H9 (cell line): ENCODE measurements at places on chromosomes 1 and 21. TPM values are rescaled to one million over a fixed set of nuclear protein-coding genes. Genes with fewer than 3 reads are reported as not detected.

GRCh38 chr1:5494518-5494917 lies 497.7 kb downstream of the NPHP4 start:
- DNase-seq: no peak

Gene IFNLR1
- 8.9 and 9.6 TPM in 2 replicates for total RNA-seq

- DNase-seq: no peak
Observed at GRCh38 chr1:48688102-48688760, 88.5 kb downstream of the BEND5 start.

Gene GJB5
- 0.22 and 0.26 TPM in 2 replicates for total RNA-seq

DNA sequence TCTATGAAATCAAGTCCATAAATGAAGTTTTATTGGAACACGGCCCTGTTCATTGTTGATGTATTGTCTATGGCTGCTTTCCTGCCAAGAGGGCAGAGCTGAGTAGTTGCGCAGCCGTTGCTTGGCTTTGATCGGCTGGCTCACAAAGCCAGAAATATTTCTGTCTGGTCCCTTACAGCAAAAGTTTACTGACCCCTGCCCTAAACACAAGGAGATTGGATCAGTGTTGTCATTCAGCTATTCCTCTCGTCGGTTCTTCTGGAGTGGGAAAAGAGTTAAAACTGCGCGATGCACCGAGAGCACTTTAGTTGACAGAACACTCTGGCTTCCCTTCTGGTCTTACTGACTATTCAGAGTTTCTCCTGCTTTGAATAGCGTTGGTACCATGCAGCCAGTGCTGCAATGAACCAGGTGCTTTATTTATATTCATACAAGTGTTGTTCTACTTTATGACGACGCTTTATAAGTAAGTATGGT lies 868 bp downstream of the ZBTB40 start:
- no peak for DNase-seq

- peak; percentile 39 for DNase-seq
Observed at GRCh38 chr1:25430967-25431881, 527 bp downstream of the MACO1 start.

Gene SMIM34
- total RNA-seq: not detected in 2 replicates

Gene CFHR5
- total RNA-seq: not detected in 2 replicates

Gene FBXO2
- total RNA-seq: 28.9 and 30.6 TPM in 2 replicates

GRCh38 chr1:205983925-205984725 lies 19.1 kb downstream of the RAB7B start:
- peak; percentile 80 for DNase-seq

Gene GPR153
- total RNA-seq: 8.9 and 9.6 TPM in 2 replicates

- DNase-seq: peak; percentile 48
Observed at GRCh38 chr1:196034080-196034706, 574.0 kb downstream of the KCNT2 start.

GRCh38 chr1:1799716-1800115 lies 21.4 kb upstream of the NADK start:
- no peak for DNase-seq

DNA sequence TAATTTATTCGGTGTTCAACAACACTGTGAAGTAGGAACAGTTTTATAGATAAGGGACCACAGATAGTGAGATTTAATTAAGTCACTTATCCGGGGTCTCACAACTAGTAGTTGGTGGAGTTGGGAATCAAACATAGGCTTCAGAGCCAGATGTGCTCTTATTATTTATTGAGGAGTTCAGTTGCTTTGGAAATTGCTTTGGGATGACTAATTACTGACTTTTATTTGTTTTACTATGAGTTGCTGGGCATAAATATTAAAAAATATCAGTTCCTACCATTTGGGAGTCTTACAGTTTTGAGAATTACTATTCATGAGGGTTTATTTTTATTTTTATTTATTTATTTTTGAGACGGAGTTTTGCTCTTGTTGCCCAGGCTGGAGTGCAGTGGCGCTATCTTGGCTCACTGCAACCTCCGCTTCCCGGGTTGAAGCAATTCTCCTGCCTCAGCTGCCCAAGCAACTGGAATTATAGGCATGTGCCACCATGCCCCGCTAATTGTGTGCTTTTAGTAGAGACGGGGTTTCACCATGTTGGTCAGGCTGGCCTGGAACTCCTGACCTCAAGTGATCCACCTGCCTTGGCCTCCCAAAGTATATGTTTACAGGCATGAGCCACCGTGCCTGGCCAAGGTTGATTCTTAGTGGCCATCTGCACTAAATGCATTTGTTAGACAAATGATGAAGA lies 27.7 kb downstream of the THRAP3 start:
- no peak for DNase-seq

DNA sequence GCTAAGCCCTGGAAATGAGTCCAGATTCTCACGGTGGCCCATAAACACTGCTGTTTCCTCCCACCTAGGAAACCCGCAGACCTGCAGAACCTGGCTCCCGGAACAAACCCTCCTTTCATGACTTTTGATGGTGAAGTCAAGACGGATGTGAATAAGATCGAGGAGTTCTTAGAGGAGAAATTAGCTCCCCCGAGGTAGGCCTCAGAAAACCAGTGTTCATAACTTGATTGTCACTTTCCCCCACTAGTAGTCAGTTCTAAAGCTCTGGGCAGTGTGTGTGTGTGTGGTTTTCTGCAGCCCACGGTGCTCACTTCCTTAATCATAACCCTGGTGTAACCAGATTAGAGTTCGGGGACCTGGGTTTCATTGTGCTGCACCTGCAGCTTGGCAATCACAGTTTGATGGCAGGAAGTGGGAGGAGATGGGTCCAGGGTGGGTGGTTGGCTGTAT lies 39.1 kb downstream of the CLIC6 start:
- DNase-seq: no peak

Gene S100A10
- total RNA-seq: 160 and 162 TPM in 2 replicates

DNA sequence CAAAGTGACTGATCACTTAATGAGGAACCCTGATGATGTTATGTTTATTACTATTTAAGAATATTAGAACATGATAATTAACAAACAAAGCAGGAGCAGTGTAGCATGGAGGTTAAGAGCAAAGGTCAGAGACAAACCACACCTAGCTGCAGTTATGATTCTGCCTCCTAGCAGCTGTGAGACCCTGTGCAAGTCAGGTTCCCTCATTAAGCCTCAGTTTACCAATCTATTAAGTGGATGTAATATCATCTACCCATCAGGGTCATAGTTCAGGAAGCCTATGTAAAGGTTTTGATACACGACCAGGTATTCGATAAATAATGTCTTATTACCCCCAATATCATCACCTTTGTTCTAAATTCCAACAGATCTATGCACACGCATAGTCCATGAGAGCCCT lies 32.0 kb downstream of the DUSP10 start:
- no peak for DNase-seq

DNA sequence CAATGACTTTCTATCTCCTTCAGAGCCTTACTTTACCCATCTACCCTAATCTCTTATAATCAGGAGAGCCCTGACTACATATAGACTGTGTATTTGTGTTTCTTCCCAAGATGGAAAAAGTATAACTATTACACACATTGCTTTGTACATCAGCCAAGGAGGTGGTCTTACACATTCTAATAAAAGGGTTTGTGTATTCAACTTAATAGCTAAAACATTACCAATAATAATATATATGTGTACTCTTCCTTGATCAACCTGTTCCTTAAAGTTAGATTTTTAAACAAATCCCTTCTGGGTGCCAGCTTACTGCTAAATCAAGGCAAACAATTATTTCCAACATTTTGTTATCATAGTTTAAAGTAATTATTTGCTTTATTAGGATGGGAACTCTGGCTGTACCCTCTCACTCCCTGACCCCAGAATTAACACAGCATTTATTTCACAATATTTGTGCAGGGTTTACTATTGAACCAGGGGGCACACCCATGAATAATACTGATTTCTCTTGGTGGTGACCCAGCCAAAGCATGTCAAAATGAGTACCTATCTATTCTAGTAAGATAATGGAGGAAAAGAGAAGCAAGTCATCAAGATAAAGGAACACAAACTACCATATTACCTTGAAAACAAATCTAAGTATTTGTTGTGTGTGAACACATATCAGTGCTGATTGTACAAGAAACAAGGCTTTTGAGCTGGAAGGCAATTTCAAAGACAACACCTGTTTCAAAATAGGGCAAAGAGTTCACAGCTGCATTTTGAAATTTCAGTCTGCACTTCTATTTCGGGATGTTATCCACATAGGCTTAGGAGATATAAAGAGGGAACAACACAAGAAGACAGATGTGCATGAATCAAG lies 30.1 kb upstream of the SLC45A3 start:
- DNase-seq: no peak

- no peak for DNase-seq
Observed at GRCh38 chr1:11453742-11454491, 25.0 kb upstream of the DISP3 start.

GRCh38 chr1:8170059-8170835 lies 144.1 kb upstream of the ERRFI1 start:
- no peak for DNase-seq

- no peak for DNase-seq
Observed at GRCh38 chr1:178613271-178613945, 100.5 kb downstream of the TEX35 start.

DNA sequence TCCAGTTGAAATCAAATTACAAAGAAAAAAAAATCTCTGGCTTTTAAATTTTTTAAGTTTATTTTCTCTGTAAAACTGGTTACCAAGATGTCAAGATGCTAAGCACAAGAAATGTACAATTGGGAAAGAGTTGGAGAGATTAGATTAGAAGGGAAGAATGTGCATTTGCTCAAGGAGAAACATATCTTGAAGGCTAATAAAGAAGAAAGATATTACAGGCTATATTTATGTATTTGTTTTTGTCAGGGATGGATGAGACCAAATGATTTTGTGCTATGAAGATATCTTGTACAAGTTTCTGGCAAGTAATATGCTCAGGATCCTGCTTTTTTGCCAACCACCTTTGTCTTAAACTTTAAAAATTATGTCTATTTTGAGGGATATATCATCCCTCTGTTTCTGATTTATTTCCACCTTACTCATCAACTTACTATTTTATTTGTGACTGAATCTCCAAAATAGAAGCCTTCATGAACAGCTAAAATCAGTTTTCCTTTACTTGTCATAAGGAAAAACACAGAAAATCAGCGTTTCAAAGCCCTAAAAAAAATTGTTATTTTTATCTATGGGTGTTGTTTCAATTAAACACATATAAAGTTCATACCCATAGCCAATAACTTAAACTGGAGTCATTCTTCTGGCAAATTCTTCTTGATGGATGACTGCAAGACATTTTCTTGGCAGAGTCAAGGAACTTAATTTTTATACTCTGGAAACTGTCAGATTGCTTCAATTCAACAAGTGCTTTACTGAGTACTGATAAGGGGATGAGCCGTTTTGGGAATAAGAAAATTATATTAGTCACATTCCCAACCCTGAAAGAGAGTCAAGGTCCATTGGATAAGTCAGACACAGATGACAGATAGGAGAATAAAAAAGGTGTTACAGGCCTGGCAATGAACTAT lies 141.8 kb downstream of the CTH start:
- no peak for DNase-seq

Gene RAP1GAP
- 6.4 and 7.9 TPM in 2 replicates for total RNA-seq

- DNase-seq: no peak
Observed at GRCh38 chr1:156586892-156587477, 4.6 kb upstream of the NAXE start.

GRCh38 chr1:183223467-183223866 lies 37.4 kb downstream of the LAMC2 start:
- no peak for DNase-seq

Gene LAMC2
- 6.8 and 7.4 TPM in 2 replicates for total RNA-seq

DNA sequence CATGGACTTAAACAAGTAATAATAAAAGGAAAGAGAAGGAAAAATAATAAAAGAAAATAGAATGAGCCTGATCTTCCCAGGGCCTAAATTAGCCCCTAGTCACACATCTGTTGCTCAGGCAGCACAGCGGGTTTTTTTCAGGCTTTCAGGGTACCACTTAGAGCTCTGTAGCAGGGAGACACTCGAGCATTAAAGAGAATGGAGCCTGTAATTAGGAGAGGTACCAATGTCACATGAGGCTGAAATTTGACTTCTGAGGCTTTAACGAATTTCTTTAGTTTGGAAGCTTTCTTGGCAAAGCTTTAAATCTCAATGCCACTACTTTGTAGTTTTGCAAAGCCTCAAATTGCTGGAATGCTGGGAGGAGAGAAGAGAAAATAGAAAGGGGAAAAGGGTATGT lies 116.3 kb downstream of the AK5 start:
- DNase-seq: no peak

Gene CLCNKB
- total RNA-seq: 1.7 and 1.8 TPM in 2 replicates

- DNase-seq: no peak
Observed at GRCh38 chr1:242456726-242457269, 67.7 kb downstream of the PLD5 start.

DNA sequence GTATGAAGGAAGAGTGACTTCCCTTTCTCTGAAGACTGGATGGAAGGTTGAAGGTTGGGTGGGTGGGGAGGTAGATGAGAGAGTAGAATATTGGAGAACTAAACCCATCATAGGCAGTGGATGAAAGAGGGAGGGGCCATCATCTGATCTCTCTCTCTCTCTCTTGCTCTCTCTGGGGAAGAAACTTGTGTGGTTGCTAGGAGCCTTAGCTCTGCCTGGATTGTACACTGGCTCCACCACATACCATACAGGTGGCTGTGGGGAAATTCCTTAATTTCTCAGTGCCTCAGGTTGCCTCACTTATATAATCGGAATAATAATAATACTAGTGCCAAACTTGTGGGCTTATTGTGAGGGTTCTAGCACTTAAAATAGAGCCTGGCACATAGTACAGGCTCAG lies 9.5 kb downstream of the XCL1 start:
- no peak for DNase-seq

Gene CYP4A11
- total RNA-seq: not detected in 2 replicates

DNA sequence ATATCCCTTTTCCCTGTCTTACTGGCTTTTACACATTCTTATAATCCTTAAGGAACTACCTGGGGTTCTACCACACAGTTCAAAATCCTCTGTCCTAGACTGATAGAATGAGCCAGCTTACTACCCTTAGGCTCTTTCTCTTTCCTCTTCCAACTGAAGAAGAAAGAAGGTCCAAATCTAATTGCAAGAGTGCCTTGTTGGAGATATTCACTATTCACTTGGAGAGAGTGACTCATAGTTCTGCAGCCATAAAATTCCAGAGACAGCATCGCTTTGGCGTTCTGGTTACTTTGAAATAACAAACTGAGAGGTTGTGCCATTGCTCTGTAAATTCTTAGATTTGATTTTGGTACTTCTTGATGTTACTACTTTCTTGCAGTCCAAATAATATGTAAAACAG lies 4.2 kb downstream of the CADM3 start:
- no peak for DNase-seq

DNA sequence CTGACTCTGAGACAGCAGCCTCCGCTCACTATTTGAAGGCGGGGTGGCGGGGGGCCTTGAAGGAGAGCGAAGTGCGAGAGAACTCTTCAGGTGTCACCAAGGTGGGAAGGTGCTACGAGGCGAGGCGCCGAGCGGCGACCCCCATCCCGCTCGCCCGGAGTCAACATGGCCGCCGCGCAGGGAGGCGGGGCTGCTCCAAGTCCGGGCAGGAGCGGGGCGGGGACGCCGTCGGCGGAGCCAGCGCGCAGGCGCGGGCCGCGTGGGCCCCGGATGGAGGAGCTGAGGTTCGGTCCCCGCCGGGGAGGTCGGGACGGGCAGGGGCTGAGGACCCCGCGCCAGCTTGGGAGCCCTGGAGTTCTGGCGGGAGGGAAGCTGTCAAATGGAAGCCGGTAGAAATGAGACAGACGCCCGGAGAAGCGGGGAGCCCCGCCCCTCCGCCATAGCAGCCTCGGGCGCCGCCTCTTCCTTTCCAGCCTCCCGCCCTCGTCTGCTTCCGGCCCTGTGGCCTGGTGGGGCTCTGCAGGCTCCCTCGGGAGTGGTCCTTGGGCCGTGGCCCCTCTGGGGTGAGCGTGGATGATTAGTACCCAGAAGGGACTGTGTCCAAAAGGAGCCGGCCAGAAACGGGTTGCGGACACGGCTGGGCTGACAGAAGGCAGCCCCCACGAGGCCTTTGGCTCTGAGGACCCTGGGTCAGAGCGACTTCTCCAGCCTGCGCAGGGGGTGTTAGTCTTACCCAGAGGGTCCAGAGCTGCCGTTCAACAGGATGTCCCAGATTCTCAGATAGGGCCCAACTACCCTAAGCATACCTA lies at the start of gene PIGV:
Gene PIGV, plus strand, starts transcription at position 245 of the 809 bp plus-strand sequence. CDS start 2,866 bp downstream, outside the sequence.
- peak; percentile 89 for DNase-seq
